ENCODE measurements at places on chromosomes 5 and 9.

DNA sequence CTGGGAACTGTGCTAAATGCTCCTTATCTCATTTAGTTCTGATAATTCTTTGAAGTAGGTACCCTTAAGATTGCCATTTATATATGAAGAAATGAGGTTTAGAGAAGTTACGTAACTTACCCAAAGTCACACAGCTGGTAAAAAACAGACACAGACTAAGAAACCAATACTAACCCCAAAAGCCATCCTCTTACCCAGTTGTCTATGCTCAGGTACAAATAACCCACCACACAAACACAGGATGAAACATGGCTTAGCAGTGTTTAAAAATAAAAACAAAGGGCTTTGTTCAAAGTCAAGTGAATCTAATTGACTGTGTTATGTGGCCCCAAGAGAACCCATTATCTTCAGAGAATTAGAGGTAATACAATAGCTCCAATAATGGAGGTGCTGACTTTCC lies 37.0 kb upstream of the IL7R start:
- no peak for DNase-seq

GRCh38 chr5:76974785-76975184 lies 21.9 kb downstream of the CRHBP start:
- DNase-seq, result no peak

DNA sequence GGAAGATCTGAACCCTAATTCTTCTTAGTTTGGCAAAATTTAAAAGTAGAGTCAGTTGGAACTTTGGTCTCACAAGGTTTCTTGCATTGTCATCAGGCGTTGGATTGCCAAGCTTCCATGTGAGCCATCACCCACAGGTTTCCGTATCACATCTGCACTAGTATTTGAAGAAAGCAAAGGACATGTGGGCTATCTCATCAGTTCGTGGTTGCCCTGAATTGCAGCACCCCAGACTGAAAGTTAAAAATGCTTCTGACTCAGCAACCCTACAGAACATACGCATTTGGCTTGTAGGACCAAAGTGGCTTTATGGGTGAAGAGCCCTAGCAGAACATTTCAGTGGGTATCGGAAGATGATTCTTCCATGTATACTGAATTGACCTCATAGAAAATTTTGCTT lies 358.0 kb downstream of the ENC1 start:
- no peak for DNase-seq

- DNase-seq, result no peak
These were observed 11.5 kb downstream of the UIMC1 start for GRCh38 chr5:176995122-176995490.

- no peak for DNase-seq
These were observed 104.2 kb upstream of the ELL2 start for GRCh38 chr5:96065685-96066385.

DNA sequence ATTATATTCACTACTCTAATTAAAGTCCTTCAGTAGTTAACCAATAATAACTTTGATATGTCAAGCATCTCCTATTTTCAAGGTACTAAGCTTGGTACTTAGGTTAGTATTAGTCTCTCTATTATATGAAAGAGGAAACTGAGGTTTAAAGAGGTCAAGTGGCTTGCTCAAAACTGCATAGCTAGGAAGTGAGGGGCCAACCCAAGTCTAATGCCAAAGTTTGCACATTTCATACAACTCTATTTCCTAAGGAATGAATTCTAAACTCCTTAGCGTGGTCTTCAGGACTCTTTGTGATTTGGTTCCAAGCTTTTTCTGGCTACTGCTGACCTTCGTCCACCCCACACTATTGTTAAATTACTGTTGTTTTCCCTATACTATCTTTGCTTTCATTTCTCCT lies 9.9 kb upstream of the SHOC1 start:
- DNase-seq, result no peak

DNA sequence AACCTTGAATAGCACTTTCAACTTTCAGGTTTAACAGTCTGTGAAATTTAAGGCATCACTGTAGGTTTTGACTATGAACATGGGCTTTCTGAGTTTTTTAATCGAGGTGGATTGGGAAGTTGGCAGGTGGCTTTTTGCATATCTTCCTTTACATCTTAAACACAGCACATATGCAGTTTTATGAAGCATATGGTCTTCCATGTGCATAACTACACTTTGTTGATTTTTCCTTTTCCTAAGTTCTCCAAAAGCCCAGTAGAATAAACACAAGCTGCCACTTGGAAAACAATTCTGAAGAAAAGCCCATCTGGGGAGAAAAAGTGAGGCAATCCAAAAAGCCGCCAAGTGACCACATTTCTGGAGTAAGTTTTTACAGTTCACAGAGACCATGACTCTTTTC lies 236.5 kb upstream of the IL12B start:
- no peak for DNase-seq

GRCh38 chr5:137146402-137146890 lies 352.7 kb downstream of the SPOCK1 start:
- DNase-seq, result no peak

DNA sequence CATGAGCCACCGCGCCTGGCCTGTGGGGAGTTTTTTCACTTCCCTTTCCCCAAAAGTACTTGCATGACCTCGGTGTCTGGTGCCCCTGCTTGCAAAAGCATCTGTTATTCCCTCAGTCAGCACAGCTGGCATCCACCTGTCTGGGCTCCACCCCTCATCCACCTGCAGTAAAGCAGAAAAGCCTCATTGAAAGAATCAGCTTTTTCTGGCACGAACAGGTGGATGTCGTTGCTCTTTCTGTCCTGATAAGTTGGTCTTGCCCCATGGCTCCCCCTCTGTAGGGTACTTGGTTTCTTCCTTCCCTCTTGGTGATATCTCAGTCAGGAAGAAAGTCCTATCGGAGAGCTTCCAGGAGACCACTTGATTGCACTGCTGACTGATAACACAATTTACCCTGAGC lies 37.4 kb downstream of the WWC1 start:
- DNase-seq, result no peak

DNA sequence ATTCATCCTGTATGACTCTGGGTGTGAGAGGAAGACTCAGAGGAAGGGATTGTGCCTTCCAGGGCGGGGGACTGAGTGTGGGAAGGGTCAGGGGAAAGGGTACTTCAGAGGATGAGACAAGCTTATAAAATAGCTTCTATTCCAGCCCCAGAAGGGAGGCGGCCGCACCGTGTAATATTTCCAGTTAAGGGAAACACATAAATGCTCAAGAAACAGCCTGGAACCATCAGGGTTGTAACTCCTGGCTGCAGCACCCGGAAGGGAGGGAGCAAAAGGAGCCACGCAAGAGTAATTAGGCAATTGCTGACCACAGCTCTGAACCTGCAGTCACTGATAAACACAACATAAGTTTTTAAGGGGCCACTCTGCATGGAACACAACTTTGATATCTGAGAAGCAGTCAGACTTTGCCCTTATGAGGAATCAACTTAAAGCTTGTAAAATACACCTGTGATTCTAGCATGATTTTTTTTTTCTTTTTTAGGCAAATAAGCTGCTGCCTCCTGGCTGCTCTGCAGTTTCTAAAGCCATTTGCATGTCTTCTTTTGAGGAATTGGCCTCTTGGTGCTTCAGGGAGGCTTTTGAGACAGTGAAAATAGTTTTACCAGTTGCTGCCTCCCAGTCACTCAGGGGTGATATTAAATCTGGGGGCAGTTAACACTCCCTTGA lies 382.7 kb downstream of the ENC1 start:
- DNase-seq, result no peak

- DNase-seq, result no peak
These were observed 75.8 kb downstream of the GHR start for GRCh38 chr5:42499016-42499415.

Measured in stimulated activated CD4-positive, alpha-beta T cell treated with anti-CD3 and anti-CD28 coated beads, Interleukin-15, amount 100 ng/mL, for 48 hours (primary cell).